ENCODE measurements at places on chromosomes 1 and 21. TPM values are rescaled to one million over a fixed set of nuclear protein-coding genes. Genes with fewer than 3 reads are reported as not detected.

DNA sequence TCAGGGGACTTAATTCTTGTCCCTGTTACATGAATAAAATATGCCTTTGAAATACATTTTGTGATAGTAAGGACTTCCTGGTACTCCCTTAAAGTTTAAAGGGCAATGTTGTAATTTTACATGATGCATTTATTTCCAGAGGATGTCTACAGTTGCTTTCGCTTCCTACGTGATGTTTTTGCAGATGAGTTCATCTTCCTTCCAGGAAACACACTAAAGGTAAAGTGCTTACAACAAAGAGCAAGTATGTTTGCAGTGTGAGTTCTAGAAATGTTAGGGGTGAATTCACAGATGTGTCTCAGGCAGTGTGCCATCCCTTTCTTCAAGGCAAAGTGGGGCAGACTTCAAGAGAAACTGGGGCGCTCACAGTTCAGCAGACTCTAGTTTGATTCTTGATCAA lies 31.2 kb downstream of the GNPAT start:
- H3K4me1 ChIP-seq, result no peaks in the 10 kb centered on the region
- no peak for DNase-seq
- peaks cover 83% of the 10 kb centered on the region for H3K36me3 ChIP-seq
- H3K27me3 ChIP-seq, result no peaks in the 10 kb centered on the region
- H3K4me3 ChIP-seq, result no peak overlapping the region

DNA sequence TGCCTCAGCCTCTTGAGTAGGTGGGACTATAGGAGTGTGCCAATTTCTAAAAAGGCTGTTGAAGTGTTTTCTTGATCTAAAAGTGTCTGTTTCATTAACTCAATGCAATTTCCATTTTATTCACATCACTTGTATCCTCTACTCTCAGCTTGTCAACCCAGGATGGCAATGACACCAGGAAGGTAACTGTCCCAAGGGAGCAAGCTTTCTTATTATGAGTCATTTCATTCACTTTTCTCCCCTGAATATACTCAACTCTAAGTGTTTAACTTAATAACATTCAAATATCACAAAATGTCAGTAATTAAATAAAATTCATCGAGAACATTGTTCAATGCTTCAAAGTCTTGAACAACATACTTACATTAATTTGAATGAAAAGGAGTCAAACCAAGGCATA lies 22.9 kb upstream of the GFI1 start:
- no peaks in the 10 kb centered on the region for H3K4me1 ChIP-seq
- H3K4me3 ChIP-seq, result no peak overlapping the region
- DNase-seq, result no peak
- H3K36me3 ChIP-seq, result peaks cover 3% of the 10 kb centered on the region
- H3K27me3 ChIP-seq, result no peaks in the 10 kb centered on the region
- H3K27ac ChIP-seq, result no peak overlapping the region

DNA sequence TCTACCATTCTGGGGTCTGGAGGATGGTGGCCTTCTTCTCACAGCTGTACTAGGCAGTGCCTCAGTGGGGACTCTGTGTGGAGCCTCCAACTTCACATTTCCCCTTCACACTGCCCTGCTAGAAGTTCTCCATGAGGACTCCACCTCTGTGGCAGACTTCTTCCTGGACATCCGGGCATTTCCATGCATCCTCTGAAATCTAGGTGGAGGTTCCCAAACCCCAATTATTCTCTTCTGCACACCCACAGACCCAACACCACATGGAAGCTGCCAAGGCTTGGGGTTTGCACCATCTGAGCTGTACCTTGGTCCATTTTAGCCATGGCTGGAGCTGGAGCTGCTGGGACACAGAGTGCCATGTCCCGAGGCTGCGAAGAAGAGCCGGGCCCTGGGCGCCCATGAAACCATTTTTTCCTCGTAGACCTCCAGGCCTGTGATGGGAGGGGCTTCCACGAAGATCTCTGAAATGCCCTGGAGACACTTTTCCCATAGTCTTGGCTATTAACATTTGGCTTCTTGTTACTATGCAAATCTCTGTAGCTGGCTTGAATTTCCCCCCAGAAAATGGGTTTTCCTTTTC lies 170.5 kb downstream of the FOXD2 start:
- H3K4me3 ChIP-seq, result no peak overlapping the region
- no peaks in the 10 kb centered on the region for H3K4me1 ChIP-seq

GRCh38 chr1:206932177-206932576 lies 10.4 kb upstream of the FCMR start:
- no peak for DNase-seq
- no peak overlapping the region for H3K4me3 ChIP-seq
- no peaks in the 10 kb centered on the region for H3K4me1 ChIP-seq

- no peak overlapping the region for H3K27ac ChIP-seq
- no peaks in the 10 kb centered on the region for H3K27me3 ChIP-seq
- no peaks in the 10 kb centered on the region for H3K36me3 ChIP-seq
- H3K4me3 ChIP-seq, result no peak overlapping the region
- DNase-seq, result no peak
Observed at GRCh38 chr21:46633566-46633965, 1.9 kb upstream of the PRMT2 start.

DNA sequence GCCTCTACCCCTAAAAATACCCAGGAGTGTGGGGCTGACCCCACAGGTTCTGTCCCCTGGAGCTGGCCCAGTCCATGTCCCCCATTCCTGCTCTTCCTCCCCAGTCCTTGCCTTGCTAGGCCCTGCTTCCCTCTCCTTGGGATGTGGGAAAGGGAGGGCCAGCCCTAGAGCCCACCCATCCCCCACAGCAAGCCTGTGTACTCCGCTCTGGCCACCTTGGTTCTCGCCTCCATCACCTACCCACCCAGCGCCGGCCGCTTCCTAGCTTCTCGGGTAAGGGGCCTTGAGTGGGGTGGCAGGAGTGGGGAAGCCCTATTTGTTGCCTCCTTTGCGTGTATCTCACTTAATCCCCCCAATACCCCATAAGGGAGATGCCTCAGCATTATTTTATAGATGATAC lies 6.7 kb downstream of the CLCNKB start:
- DNase-seq, result no peak
- H3K4me1 ChIP-seq, result peaks cover 12% of the 10 kb centered on the region
- no peak overlapping the region for H3K27ac ChIP-seq
- no peak overlapping the region for H3K4me3 ChIP-seq
- no peaks in the 10 kb centered on the region for H3K36me3 ChIP-seq
- no peaks in the 10 kb centered on the region for H3K27me3 ChIP-seq

GRCh38 chr1:189751311-189751710 lies 726.4 kb downstream of the BRINP3 start:
- no peaks in the 10 kb centered on the region for H3K36me3 ChIP-seq
- H3K27me3 ChIP-seq, result no peaks in the 10 kb centered on the region
- H3K4me3 ChIP-seq, result no peak overlapping the region
- no peak overlapping the region for H3K27ac ChIP-seq
- no peaks in the 10 kb centered on the region for H3K4me1 ChIP-seq

DNA sequence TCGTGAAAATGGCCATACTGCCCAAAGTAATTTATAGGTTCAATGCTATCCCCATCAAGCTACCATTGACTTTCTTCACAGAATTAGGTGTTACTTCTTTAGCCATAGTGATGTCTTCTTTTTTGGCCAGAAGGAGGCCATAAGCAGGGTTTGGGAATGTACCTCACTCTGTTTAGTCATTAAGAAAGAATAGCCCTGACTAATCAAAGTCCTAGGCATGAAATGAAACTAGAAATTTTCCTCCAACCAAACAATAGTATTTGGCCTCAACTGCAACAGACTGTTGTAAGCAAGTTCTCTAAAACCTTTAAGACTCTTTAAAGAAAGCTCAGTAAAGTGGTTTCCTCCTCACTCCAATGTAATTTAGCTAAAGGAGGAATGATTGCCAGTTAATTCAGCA lies 163.9 kb downstream of the AKT3 start:
- H3K36me3 ChIP-seq, result no peaks in the 10 kb centered on the region
- H3K27me3 ChIP-seq, result no peaks in the 10 kb centered on the region
- no peak overlapping the region for H3K4me3 ChIP-seq
- no peak overlapping the region for H3K27ac ChIP-seq
- H3K4me1 ChIP-seq, result peaks cover 2% of the 10 kb centered on the region
- DNase-seq, result no peak

DNA sequence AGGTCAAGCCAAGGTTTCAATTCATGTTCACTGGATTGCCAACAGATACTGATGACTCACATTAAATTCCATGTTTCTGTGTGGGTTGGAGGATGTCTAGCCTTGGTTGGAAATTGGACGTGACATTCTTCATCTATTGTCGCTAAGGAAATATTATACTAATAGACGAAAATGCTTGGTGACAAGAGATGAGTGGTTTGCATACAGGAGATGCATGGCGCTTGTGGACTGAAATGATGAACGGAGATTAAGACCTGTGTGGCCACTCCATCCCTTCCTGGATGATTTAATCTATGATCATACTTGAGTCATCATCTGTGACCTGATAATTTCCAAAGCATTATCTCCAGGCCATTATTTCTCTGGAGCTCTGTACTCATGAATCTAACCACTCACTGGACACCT lies 97.0 kb upstream of the CD34 start:
- H3K4me3 ChIP-seq, result no peak overlapping the region
- H3K4me1 ChIP-seq, result no peaks in the 10 kb centered on the region
- H3K36me3 ChIP-seq, result no peaks in the 10 kb centered on the region
- DNase-seq, result no peak
- no peaks in the 10 kb centered on the region for H3K27me3 ChIP-seq
- H3K27ac ChIP-seq, result no peak overlapping the region

GRCh38 chr1:47405697-47406096 lies 10.4 kb upstream of the FOXE3 start:
- no peaks in the 10 kb centered on the region for H3K36me3 ChIP-seq
- no peak overlapping the region for H3K4me3 ChIP-seq
- no peak for DNase-seq
- no peak overlapping the region for H3K27ac ChIP-seq

GRCh38 chr1:172148213-172148612 lies 272.3 kb upstream of the C1orf105 start:
- no peak for DNase-seq
- peaks cover 14% of the 10 kb centered on the region for H3K4me1 ChIP-seq
- no peaks in the 10 kb centered on the region for H3K36me3 ChIP-seq

GRCh38 chr1:72724951-72725861 lies 442.9 kb upstream of the NEGR1 start:
- H3K27ac ChIP-seq, result no peak overlapping the region
- H3K4me1 ChIP-seq, result no peaks in the 10 kb centered on the region
- no peaks in the 10 kb centered on the region for H3K27me3 ChIP-seq
- H3K36me3 ChIP-seq, result no peaks in the 10 kb centered on the region
- no peak for DNase-seq
- H3K4me3 ChIP-seq, result no peak overlapping the region

GRCh38 chr21:9008636-9009035 lies 1512.7 kb upstream of the TPTE start:
- DNase-seq, result peak; percentile 94
- no peaks in the 10 kb centered on the region for H3K4me1 ChIP-seq
- H3K4me3 ChIP-seq, result no peak overlapping the region

DNA sequence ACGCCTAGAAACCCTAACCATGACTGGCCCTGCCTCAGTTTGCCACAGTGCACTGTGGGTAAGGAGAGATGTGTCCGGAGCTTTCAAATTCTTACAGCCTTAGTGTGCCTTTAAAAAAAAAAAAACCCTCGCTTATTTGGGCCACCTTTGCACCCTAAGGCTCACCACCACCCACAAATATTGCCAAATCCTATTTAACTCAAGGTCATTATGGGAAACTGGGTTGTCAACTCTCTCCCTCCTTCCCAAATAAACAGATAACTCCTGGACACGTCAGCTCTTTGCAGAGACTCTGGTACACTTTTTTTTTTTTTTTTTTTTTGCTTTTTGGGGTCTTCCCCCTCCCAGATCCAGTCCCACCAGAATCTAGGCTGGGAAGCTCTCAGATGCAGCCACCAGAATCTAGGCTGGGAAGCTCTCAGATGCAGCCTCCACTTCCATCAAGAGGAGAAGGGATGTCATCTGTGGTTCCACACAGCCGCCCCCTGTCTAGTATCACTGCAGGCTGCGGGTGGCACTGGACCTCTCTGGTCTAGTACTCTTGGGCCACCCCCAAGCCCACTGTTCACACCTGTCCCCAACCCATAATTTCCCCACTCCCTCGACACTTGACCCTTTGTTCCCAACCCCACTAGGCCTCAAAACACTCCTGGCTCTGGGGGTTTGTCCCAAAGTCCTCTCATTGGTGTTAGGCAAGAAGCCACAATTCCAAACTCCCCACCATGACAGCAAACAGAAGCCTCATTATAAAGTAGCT lies 3.4 kb downstream of the DHRS3 start:
- H3K4me1 ChIP-seq, result peaks cover 70% of the 10 kb centered on the region
- peak overlapping the region; percentile 71 for H3K4me3 ChIP-seq
- peak overlapping the region; percentile 98 for H3K27ac ChIP-seq
- no peaks in the 10 kb centered on the region for H3K27me3 ChIP-seq

- H3K27ac ChIP-seq, result no peak overlapping the region
- no peaks in the 10 kb centered on the region for H3K36me3 ChIP-seq
Observed at GRCh38 chr1:173318788-173319187, 111.7 kb upstream of the TNFSF4 start.

DNA sequence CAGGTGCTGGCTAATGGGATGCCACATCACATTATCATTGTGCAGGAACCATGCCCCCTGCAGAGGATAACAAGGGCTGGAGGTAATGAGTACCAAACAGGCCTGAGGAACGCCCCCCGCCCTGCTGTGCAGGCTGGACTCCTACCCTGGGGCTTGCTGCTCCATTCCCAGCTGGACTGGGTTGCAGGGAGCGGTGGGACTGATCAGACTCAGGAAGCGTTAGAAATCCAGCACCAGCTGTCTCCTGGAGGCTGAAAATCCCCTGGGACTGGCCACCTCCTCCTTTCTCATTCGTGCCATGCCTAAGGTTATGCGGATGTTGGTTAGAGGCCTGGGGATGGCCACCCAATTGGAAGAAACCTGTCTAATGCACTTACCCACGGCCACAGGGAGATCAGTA lies 36.9 kb upstream of the POU3F1 start:
- H3K36me3 ChIP-seq, result no peaks in the 10 kb centered on the region
- H3K27ac ChIP-seq, result no peak overlapping the region
- H3K27me3 ChIP-seq, result no peaks in the 10 kb centered on the region
- no peak overlapping the region for H3K4me3 ChIP-seq

- no peaks in the 10 kb centered on the region for H3K36me3 ChIP-seq
- no peak for DNase-seq
- no peak overlapping the region for H3K4me3 ChIP-seq
- H3K27me3 ChIP-seq, result no peaks in the 10 kb centered on the region
Observed at GRCh38 chr1:246609632-246610031, 43.4 kb downstream of the CNST start.

Gene GBP7
- not detected for total RNA-seq

Gene ZNF648
- not detected for total RNA-seq

Gene CELSR2
- total RNA-seq, result 7.8 TPM

Gene HES2
- total RNA-seq, result not detected

Gene PLA2G2D
- total RNA-seq, result not detected

Gene TMEM125
- total RNA-seq, result not detected

Gene FYB2
- not detected for total RNA-seq

Gene SDE2
- total RNA-seq, result 21.8 TPM

Gene CLEC20A
- total RNA-seq, result not detected

Gene TMEM82
- not detected for total RNA-seq

Gene GRIK3
- total RNA-seq, result 7.9 TPM

Gene CD53
- total RNA-seq, result 18.1 TPM

Gene CDA
- total RNA-seq, result 7.1 TPM

Gene RNF186
- total RNA-seq, result not detected

Gene PCBP3
- total RNA-seq, result 8.5 TPM

Gene TRIM46
- total RNA-seq, result 0.13 TPM

Gene GSTM5
- total RNA-seq, result 7.1 TPM

Data from esophagus muscularis mucosa (tissue), 4 donors.